ENCODE measurements at places on chromosomes 16 and 17.

DNA sequence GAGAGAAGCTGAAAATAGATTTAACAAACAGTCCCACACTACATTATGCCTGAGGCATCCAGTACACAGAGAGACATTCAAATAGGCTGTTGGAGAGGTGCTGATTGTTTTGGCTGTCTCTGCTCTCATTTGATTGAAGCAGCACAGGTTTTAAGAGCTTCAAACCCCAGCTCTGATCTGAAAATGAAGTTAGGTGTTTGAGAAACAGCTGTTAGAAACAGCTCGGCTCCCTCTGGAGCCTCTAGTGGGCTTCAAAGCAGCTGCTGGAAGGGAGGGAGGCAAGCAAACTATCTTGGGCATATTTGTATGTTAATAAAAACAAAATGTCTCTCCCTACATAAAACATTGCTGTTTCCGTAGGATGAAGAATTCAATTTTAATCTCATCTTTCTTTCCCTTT, 607.3 kb upstream of the GOT2 start:
- DNase-seq: no peak

DNA sequence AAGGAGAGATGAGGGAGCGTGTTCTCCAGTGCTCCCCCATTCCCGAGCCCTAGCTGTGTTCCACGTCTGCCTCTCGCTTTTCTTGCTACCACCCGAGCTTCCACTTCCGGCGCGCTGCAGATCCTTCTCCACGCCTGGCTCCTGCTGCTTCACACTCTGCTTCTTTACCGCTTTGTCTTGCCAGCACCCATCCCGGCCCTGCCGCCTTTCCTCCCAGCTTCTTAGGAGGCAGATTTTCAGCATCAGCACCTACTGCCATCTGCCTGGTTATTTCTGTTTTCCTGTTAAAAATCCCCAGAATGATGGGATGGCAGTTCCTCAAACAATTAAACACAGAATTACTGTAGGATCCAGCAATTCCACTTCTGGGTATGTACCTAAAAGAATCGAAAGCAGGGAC, 64.7 kb downstream of the ELAC2 start:
- no peak for DNase-seq

DNA sequence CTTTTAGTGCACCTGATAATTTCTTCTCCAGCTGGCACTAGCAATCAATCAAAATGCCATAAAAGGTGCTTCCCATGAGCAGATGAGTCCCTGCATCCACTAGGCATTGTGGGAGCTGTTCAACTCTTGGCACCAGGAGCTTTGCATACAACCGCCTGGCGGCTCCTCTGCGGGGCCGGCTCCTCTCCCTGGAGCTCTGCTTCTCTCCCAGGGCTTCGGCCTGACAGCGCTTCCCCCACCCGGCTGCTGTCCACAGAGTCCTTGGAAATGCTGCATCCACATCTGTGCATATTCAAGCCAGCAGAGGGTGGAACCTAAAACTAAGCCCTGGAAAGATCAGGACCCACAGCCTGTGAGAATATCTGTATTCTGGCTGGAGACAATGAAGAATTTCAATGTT, 62.9 kb downstream of the LMF1 start:
- DNase-seq: no peak

DNA sequence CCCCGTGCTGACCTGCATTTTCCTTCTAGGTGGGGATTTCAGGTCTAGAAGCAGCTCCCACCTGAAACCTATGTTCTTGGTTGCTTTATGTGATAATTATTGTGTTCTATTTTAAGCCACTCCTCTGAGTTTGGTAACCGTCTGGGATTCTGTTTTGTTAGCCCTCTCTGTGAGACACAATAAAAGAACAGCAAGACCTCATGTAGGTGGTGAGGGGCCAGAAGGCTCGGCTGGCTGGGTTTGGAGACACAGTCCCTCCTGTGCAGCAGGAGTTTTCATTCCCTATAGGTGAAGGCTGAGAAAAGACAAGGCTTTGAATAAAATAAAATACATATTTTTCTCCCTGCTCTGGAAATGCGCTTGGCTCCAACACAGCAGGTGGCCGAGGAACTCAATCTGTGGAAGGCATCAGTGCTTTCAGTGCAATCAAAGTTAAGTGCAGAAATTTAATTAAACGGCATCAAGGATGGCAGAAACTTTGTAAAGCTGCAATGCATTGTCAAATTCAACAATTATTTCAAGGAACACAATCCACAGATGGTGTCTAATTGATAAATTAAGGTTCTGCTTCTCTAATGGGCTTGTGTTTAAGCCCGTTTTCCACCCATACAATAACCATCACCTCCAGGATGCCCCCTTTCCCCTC, 107.8 kb downstream of the MSI2 start:
- DNase-seq: no peak

DNA sequence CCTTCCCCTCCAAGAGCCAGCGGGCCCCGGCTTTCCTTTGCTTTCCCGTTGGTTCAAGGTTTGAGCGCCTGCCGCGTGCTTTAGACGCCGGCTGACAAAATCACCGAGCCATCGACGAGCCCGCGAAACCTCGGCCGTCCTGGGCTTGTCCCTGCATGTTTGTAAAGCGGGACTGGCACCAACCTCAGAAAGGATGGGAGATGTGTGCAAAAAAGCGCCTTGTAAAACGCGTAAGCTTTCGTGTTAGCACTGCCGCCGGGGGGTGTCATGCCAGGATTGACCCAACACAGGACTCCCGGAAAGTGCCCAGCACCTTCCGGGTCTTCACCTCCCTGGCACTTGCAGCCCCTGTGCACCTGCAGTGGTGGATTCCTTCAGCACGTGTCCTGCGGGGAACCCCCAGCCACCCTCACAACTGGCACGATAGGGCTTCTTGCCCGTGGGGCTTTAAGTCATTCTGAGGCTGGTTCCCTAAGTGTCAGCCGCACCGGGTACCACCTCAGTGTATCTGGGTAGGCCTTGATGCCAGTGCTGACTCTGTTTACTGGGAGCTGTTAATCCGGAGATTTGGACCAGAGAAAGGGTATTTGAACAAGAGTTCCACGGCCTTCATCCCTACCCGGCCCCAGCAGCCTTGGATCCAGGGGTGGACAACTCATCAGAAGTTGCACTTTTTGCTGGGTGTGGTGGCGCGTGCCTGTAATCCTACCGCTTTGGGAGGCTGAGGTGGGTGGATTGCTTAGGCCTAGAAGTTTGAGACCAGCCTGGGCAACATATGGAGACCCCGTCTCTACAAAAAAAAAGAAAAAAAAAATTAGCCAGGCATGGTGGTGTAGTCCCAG, 817 bp downstream of the NDUFAF8 start:
- DNase-seq: no peak

GRCh38 chr16:19166500-19166899, 1.5 kb upstream of the SYT17 start:
- DNase-seq: no peak

DNA sequence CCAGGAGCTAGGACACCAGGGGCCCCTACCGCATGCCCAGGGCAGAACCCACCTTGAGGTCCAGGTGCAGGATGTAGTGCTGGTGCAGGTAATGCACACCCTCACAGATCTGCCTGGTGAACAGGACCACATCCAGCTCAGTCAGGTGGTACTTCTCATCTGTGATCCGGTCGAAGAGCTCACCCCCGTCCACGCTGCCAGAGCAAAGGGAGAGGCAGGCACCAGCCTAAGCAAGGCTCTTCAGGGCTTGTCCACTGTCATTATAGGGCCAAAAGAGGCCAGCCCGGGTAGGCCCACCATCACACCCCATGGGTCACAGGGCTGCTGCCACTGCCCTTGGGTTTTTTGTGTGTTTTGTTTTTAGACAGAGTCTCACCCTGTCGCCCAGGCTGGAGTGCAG, 21.0 kb downstream of the MYLK3 start:
- DNase-seq: no peak

DNA sequence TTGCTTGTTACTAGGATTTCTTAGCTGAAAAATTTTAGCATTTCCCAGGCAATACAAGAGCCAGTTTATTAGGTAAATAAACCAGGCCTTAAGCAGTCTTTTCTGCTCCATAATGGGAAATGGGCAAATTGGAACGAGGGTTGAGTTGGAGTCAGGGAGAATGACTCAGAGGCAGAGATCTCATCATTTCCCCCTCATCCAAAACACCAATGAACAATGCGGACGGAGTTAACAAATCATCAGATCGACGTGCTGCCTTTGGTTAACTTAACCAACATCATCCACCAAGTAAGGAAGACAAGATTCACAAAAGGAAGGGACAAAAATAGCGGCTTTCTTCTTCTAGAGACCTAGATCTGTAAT, 243.5 kb downstream of the STX8 start:
- no peak for DNase-seq

DNA sequence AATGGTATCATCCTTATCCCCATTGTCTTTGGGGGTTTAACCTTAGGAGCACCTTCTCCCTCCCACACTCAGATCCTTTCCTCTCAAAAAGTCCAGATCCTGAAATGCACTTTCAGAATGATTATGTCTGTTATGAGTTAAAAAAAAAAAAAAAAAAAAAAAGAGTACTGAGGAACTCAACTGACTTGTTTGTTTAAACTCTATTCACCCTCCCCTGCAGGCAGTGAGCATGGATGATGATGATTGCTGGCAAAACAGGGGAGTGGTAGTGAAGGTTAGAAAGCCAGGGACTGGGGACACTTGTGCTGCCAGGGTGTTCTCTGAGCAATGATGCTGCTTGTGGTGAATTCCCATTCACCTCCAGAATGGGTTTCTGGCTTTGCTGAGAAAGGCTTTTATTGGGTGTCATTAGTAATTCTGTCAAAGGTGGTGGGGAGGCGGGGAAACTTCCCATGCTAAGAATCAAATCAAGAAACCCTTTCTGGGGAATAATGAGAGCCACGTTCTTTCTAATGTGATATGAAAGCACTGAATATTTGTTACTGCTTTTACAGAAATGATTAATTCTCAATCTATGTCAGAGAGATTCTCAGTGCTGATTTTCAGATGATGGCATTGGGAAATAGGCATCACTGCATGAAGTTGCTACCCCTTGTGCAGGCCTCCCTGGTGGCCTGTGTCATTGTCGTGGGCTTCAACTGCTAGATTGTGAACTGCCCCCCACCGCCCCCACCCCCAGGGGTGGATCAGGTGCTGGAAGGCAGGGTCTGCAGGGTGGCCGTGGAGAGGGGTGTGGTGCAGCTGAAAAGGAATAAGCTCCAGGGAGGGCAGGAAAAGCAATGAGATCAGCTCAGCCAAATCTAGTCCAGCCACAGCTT, 14.1 kb downstream of the CCL4 start:
- DNase-seq: no peak

GRCh38 chr16:4316108-4316863, 419 bp downstream of the GLIS2 start:
- no peak for DNase-seq

DNA sequence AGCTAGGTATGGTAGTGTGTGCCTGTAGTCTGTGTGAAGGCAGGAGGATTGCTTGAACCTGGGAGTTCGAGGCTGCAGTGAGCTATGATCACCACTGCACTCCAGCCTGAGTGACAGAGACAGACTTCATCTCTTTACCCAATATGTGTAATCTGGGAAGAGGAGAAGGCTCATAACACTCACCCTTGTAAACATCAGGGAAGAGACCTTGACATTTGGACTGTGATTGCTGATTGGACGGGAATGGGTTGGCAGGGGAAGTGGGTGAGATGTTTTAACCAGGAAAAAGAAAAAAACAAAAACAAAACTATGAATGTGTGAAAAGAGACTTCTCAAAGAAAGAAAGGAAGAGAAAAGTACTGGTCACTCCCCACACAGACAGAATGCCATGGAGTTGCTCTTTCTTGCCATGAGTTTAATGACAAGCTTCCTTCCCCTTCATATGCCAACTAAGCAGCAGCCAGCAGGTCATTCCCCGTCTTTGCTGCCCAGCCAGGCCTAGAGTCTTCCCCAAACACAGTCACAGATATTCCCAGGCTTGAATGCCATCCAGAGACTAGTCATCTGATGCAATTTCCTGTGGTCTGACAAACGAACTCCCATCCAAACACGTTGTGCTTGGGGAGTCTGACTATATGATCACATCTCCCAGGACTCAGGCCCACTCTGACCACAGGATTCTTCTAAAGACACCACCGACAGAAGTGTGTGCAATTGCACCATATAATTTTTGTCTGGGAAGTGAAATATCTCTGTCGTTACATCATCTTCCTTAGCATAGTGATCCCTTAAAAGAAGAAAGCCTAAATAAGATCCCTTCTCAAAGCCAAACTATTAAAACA, 3.6 kb upstream of the XAF1 start:
- no peak for DNase-seq

GRCh38 chr17:75315541-75316243, 26.5 kb upstream of the SLC25A19 start:
- no peak for DNase-seq

DNA sequence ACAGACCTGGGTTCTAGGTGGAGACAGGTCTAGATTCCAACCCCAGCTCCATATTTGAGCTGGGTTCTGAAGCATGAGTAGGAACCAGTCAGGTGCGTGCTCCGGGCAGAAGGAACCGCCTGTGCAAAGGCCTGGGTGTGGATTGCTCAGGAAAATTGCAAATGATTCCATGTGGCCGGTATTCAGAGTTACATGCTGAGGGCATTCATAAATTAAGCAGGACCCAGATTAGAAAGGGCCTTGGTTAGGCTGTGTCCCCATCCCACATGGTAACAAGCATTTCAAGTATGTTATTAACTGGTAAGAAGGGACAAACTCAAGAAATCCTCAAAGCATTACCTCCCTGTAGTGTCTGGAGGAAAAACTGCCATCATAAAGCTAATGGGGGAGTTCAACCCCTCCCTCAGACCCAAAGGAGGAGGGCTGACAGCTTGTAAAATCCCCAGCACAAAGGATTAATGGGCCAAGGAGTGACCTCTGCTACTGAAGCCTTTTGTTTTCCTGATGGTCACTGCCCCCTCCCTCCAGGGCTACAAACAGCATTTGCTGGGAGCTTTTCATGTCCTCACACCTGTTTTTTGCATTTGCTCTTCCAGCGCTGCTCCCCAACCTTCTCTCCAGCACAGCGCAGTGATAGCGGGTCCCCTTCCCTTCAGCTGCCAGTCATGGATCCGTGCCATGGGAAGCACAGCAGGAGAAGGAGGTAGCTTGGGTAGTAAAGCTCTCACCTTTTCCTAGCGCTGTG, 218.0 kb downstream of the C16orf95 start:
- no peak for DNase-seq

- no peak for DNase-seq
These were observed 11.0 kb downstream of the TK2 start for GRCh38 chr16:66538910-66539309.

DNA sequence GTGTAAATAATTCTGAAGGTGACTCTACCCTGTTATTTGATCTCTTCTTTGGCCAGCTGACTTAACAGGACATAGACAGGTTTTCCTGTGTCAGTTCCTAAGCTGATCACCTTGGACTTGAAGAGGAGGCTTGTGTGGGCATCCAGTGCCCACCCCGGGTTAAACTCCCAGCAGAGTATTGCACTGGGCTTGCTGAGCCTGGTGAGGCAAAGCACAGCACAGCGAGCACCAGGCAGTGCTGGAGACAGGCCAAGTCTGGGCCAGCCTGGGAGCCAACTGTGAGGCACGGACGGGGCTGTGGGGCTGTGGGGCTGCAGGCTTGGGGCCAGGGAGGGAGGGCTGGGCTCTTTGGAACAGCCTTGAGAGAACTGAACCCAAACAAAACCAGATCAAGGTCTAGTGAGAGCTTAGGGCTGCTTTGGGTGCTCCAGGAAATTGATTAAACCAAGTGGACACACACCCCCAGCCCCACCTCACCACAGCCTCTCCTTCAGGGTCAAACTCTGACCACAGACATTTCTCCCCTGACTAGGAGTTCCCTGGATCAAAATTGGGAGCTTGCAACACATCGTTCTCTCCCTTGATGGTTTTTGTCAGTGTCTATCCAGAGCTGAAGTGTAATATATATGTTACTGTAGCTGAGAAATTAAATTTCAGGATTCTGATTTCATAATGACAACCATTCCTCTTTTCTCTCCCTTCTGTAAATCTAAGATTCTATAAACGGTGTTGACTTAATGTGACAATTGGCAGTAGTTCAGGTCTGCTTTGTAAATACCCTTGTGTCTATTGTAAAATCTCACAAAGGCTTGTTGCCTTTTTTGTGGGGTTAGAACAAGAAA, 5.1 kb downstream of the STH start:
- DNase-seq: no peak

Measured in NCI-H524 treated with DMSO at 0.1 percent for 48 hours (cell line).